ENCODE measurements at places on chromosomes 2 and 18.

- no peak for DNase-seq
Observed at GRCh38 chr2:67313536-67313935, 83.6 kb upstream of the ETAA1 start.

DNA sequence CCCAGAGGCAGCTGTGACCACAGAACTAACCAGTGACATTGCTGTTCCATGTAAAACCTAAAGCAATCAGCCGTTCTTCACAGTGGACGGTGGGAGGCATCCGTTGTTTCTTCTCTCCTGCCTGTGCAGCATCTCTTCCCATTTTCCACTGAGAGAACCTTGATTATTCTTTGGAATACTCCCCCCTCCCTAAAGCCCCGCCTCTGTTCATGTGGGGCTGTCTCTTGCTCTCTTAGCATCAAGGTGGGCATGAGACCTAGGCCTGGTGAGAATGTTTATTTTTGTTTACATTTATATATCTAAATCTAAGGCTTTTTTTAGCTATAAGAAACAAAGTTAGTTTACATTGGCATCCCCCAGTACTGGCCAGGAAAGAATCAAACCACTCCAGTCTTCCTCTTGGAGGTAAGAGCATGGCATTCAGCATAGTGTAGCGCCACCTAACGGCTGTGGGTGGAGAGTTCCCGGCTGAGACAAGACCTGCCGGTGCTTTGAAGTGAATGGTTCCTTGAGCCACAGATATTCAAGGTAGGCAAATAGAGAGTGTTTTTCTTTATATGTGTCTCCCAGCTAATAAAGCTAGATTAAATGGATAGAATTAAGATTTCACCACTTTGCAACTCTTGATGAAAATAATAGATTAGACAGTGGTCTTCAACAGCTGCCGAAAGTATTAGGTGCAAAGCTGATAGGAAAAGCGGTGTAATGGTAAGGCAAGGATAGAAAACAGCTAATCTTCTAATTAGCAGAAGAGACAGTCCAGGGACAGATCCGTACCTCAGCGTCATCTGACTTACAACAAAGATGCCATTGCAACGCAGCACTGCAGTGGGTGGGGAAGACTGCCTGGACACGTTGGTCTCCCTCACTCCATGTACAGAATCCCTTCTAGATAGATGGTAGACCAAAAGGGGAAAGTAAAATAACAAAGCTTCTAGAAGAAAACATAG, 219.6 kb upstream of the RAB12 start:
- peak; percentile 45 for DNase-seq

GRCh38 chr2:88871336-88871735, 179.9 kb downstream of the RPIA start:
- no peak for DNase-seq

DNA sequence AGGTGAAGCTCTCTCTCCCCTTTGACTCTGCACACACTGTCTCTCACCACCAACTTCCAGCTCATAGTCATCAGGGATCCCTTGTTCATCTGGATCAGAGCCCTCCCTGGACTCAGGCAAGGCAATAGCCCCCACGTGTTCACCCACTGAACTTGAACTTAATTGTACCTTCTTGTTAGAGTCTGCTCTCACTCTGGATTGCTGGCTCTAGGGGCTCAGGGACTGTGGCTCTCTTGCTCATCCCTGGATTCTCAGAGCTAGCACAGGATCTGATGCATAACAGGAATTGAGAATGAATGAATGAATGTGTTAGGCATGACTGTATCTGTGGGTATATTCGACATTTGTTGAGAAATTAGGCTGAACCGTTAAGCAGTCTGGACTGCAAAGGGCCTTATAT, 16.7 kb upstream of the ASAP2 start:
- DNase-seq: no peak

- DNase-seq: no peak
Observed at GRCh38 chr18:11994336-11994702, 13.0 kb downstream of the IMPA2 start.

- DNase-seq: no peak
Observed at GRCh38 chr2:224038830-224039079, 331 bp downstream of the SERPINE2 start.

- DNase-seq: no peak
Observed at GRCh38 chr2:223414646-223415045, 187.5 kb downstream of the SCG2 start.

DNA sequence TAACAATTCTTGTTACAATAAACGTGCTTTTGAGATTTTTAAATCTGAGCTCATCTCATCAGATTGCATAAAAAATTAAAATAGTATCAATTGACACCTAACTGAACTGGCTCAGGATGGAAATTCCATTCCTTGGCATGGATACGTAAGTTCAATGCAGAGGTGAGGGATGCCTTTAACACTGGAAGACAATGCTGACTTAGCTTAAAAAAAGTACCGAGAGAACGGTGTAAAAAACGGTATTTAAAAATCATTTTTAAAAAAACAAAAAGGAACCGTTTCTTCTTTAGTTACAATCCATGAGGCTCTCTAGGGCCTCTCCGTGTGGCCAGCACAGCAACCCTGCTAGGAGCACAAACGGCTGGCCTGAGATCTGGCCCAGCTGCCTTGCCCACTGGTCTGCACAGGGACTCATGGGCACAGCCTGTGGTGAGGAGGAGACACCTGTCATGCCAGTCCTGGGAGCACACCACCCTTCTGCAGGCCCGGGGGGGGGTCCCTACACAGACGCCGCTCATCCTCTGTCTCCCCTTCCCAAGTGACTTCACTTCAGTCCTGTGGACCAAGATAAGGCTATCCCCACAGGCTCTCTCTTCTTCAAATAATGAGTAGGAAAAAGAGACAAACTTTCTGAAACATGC, 45.2 kb downstream of the FAM168B start:
- DNase-seq: no peak

DNA sequence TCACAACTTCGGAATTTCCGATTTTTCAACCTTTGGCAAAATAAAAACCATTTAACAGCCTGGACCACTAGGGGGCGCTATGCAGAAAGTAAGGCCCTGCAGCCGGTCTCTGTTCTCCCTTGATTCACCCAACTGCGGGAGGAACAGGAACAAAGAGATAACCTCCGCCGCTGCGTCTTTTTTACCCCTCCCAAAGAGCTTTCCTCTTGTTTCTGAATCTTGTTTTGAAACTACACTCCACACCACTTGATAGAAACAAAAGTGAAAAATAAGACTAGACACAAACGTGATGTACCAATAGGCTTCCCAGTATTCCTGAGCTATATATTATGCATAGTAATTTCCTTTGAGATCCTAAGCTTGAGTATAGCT, 231.2 kb downstream of the MYO3B start:
- peak; percentile 45 for DNase-seq

DNA sequence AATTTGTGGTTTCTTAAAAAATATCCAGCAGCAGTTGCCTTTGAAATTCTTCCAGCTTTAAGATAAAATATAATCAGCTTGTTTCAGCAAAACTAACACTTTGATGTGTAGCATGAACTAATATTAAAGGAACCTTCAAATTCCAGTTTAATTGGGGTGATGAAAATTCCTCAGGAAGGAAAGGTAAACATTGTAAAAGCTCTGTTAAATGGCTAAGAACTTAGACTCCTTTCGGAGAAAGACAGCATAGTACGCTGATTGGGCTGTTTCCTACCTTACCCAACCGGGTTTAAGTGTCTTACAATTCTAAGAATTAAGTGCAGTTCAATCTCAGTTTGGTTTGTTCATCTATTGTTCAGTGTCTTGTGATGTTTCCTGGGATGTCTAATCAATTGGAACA, 108.3 kb downstream of the CDH7 start:
- no peak for DNase-seq

DNA sequence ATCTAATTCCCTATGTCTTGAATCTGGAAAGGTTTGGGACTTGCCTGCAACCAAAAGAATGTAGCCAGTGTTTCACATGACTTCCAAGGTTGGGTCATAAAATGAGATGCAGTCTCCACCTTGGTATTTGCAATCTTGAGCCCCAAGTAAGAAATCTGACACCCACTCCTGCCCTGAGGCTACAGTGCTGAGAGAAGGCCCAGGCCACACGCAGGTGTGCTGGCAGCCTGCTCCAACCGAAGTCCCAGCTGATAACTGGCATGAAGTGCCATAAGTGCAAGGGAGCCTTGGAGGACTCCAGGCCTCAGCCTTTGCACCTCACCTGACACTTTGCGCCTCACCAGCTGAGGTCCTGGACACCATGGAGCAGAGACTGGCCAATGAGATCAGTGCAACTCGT, 182.7 kb downstream of the ANAPC1 start:
- DNase-seq: no peak

DNA sequence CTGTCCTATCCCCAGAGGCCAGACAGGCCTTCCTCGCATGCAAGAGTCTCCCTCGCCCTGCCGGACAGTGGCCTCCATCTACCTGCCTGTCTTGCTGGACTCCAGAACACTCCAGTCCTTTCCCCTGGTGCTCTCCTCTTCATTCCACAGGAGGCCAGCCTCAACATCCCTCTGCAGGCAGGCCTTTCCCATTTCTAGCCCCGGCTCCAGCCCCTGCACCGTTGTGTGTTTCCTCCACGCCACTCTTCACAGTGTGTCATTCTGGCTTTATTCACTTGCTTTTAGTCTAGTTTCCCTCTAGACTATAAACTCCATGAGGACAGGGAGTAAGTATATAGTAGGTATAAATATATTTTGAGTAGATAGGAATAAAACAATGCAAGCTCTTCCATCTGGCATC, 81.2 kb downstream of the LOXHD1 start:
- no peak for DNase-seq

DNA sequence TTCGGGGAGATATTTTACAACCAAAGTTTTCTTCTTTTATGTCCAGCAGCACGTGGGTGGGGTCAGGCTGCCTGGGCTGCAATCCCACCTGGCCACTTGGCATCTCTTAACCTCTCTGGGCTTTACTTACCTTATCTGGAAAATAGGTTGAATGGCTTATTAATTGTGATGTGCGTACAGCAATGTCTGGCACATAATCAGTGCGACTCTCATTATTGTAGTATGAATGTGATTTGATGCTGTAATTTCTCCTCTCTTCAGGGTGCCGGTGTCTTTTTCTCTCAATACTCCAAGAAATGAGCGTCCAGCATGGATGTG, 2.0 kb upstream of the ZAP70 start:
- no peak for DNase-seq

GRCh38 chr2:100704711-100705110, 115.2 kb upstream of the NPAS2 start:
- no peak for DNase-seq

- no peak for DNase-seq
Observed at GRCh38 chr2:160836755-160837154, 323.5 kb upstream of the TANK start.

- DNase-seq: no peak
Observed at GRCh38 chr2:175871331-175872004, 130.6 kb downstream of the LNPK start.

DNA sequence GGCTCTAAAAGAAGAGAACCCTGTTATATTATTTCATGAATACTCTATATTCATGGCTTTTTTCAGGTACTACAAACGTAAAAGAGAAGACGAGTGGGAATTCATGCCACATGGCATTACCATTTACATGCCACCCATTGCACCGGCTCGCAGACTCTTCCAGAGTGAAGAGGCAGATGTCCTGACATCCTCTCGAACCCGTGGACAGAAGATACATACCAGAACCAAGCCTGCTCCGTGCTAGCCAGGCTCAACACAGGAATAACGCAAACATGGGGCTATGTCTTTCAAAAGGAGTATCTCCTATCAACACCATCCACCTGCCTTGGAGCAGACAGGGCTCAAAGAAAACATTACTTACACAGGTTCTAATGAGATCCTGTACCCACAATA, 168.8 kb downstream of the THADA start:
- no peak for DNase-seq

GRCh38 chr2:138722316-138722715, 57.9 kb downstream of the NXPH2 start:
- no peak for DNase-seq

DNA sequence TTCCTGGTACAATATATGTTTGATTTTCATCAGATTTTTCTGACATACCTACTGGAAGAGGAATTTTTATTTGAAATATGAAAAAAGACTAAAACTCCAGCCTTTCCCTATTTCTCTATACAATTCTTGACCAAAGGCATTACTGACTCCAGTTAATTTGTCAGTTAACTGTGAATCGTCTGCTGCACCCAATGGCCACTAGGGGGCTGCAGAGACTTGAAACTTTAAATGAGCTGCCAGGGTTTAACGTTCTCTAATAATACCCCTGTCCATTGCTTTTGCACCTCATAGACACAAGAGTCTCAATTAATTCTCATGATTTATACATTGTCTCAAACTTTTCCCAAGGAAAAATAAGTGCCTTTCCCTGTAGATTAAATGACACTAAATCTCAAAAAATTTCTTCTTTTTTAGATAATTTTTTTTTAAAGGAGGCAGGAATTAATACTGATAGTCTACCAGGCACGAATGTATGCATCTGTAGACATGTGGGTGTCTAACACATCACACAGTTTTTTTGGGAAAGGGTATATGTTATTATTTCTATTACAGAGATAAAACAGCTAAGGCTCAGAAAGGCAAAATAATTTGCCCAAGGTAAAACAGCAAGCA, 1.8 kb upstream of the ALK start:
- DNase-seq: peak; percentile 79

GRCh38 chr18:30376515-30376914, 666.0 kb downstream of the DSC3 start:
- DNase-seq: no peak

DNA sequence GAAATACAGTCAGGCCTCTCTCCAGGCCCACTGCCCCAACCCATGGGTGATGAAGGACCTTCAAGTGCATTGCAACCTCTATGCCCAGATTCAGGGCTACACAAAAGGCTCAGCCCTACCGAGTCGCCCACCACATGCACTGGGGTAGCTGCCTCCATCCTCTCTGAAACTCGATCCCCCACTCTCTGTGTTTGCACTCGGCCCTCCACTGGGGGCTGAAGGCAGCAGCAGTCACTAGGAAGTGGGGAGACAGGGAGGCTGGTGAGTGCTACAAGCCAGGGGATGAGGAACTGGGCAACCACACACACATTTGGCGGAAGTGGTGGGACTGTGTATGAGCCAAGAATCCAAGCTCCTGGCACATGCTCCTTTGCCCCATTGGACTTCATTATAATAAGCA, 94.6 kb downstream of the CERS6 start:
- no peak for DNase-seq

DNA sequence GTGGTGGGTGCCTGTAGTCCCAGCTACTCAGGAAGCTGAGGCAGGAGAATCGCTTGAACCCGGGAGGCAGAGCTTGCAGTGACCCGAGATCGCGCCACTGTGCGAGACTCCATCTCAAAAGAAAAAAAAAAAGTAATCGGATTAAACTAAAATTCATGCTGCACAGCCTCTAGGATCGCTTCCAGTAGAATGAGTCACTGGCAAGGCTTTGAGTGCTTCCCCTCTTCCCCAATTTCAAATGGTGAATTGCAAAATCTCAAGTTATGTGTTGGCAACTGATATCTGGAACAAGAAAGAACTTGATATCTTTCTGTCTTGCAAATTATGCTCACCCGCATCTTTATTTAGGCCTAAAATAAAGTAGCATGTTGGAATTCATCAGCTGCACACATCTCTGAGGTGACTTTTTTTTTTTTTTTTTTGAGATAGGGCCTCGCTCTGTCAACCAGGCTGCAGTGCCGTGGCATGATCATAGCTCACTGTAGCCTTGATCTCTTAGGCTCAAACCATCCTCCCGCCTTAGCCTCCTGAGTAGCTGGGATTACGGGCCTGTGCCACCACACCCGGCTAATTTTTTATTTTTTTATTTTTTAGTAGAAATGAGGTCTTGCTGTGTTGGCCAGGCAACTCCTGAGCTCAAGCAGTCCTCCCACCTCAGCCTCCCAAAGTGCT, 12.7 kb downstream of the TTC39C start:
- no peak for DNase-seq

GRCh38 chr2:38218591-38218991, 142.6 kb upstream of the CYP1B1 start:
- no peak for DNase-seq

- no peak for DNase-seq
Observed at GRCh38 chr18:3360211-3360610, 89.8 kb upstream of the TGIF1 start.

Measured in GM13977 (cell line).